ENCODE measurements at places on chromosomes 2 and 18.

GRCh38 chr2:34912084-34912483 lies 1313.0 kb upstream of the FAM98A start:
- DNase-seq, result no peak

DNA sequence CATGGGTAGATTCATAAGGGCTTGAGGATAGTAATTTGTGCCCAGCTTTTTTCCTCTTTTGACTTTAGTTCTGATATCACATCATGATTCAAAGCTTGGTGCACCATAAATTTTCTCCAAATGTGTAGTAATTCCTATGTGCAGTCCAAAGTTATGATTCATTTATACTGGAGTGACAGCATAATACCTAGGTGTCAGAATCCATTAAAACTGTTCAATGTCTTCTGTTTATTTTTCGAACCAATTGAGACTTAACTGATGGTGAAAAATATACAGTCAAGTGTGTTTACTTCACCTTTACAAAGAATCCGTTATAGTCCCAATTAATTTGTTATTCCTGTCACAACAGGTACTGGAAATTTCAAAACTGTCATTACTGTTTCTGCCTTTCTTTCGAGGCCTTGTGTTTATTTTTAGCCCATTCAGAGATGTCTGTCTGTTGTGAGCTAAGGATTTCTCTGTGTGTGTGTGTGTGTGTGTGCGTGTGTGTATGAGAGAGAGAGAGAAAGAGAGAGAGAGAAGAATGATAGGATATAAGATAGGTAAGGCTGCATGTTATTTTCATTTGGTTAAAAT lies 389.7 kb upstream of the ATP5MC3 start:
- no peak for DNase-seq

DNA sequence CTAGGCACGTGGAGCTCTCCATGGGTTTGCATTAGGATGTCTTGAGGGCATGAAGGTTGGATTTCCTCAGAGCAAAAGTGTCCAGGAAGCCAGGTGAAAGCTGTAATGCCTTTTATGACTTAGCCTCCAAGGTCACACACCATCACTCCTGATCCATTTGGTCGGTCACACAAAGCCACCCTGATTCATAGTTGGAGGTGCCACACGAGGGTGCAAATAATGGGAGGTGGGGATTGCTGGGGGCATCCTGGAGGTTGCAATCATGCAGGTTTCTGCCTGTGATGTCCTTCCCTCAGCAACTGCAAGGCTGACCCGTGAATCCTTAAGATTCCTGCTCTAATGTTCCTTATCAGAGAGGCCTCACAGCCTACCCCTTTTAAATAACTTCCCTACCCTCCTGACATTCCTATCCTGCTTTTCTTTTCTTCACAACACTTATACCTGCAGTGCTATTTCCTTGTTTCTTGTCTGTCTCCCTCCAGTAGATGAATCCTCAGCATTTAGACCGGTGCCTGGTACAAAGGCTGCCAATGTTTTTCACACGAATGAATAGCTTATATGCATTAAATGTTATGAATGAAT lies 97.1 kb downstream of the LIPG start:
- no peak for DNase-seq

DNA sequence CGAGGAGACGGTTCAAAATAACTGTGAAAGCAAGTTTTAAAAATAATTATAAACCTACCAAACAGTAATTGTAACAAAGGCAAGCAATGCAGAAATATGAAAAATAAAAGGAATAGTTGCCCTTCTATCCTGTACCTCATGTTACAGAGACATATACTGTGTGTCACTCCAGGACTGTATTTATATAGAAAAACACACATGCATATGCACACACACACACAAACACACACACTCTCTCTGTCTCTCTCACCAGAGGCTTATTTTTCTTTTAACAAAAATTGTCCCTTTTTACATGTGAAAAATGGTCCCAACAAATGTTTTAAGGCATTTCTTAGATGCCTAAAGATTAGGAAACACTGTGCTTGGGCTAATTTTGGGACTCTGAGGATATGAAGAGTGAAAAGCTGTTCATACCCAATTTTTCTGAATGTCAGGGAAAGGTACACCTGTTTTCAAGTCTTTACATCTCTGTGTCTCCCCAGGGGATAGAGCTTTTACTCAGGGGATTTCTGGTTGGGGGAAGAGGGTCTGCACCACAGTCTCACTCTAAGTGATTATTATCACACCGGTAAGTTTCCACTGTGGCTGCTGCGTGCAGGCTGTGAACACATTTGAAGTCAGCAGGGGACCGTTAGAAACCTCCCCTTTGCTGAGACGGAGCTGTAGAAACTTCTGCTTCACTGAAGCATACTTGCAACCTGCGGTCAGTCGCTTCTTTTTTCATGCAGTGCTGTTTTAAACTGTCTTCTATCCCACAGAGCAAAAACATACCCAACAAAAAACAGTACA lies 51.4 kb upstream of the SPAG16 start:
- no peak for DNase-seq

GRCh38 chr2:45220227-45220626 lies 211.0 kb upstream of the SIX2 start:
- DNase-seq, result no peak

DNA sequence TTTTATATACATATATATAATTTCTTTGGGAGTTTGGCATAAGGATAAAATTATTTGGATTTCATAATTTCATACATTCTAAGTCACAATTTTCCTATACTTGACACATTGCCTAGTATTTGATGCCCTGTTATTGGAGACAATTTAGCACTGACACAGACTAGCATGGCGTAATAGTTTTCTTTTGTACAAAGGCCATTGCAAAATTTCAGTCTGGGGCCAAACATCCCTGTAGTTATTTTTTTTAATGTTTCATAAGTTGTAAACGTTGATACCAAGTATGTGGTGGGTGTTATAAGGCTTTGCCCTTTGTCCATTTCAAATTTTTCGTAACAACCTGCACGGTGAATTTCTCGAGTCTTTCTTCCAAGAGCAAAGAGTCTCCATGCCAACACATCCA lies 95.7 kb upstream of the NRP2 start:
- DNase-seq, result no peak

DNA sequence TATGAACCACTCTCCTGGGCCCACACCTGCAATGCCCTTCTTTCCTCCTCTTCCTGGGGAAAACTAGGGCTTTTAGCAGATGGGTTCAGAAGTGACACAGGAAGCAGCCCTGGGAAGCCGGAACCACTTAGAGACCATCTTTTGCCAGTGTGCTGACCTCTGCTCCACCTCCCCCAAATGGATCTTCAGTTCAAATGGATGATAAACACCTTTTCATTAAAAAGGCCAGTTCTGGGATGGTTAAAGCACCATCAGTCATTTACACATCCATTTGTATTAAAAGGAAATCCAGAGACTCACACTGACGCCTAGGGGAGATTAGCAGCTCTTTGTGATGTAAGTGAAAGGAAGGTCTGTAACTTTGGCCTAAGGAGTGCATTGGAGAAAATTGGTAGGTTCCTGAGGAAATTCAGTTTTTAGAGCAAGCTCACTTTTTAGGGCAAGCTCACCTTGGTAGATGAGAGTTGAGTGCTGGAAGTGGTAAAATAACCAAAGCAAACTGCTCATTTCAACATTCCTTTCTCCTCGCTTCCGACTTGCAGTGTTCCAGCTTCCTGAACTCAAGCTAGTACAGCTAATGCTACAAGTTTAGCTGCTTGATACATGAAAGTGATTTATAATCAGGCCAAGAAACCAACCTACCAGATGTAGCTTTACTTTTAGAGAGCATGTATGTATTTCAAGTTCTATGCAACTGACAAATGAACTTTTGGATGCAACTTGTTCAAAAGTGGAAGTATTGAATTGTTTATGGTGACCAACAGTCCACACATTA lies 47.7 kb downstream of the ACTR2 start:
- DNase-seq, result no peak

- DNase-seq, result no peak
Observed at GRCh38 chr2:220081171-220081570, 453.7 kb downstream of the SLC4A3 start.

GRCh38 chr2:31319406-31320175 lies 85.6 kb downstream of the EHD3 start:
- DNase-seq, result peak; percentile 85

DNA sequence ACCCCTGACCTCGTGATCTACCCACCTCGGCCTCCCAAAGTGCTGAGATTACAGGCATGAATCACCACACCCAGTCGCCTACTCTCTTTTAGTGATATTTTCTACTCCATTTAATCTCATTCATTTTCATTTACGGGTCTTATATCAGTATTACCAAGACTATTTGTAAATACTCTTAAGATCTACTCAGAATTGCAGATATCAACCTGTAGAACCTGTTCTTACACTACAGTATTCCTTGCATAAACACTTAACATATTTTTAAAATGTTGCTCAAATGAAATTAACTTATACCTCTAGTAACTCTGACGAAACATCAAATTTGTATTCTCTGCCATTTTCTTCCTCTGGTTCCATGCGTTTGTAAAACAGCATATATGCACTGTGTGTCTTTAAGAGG lies 79.3 kb downstream of the C2orf74 start:
- no peak for DNase-seq

- no peak for DNase-seq
Observed at GRCh38 chr2:43169987-43170386, 56.4 kb downstream of the ZFP36L2 start.

- peak; percentile 78 for DNase-seq
Observed at GRCh38 chr2:38187541-38188011, 111.6 kb upstream of the CYP1B1 start.

- DNase-seq, result no peak
Observed at GRCh38 chr2:133599211-133599803, 31.0 kb upstream of the NCKAP5 start.

- no peak for DNase-seq
Observed at GRCh38 chr18:44678725-44679055, 2.0 kb upstream of the SETBP1 start.

DNA sequence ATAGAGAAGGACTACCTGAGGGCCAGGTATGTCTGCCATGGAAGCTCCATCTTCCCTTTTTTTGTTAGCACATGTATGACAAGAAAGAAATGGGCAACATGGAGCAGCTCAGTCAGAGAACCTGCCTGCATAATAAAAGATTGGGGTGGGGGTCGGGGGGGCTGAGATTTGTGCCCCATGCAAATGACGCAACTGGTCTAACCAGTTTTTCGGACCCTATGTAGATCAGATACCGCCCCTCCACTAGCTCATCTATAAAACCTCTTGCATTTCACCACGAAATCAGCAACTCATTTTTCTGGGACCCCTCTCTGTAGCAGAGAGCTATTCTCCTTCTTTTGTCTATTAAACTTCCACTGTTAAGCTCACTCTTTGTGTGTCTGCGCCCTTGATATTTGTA lies 657.2 kb downstream of the ERBB4 start:
- DNase-seq, result no peak

- no peak for DNase-seq
Observed at GRCh38 chr2:63651861-63652651, 63.3 kb downstream of the MDH1 start.

DNA sequence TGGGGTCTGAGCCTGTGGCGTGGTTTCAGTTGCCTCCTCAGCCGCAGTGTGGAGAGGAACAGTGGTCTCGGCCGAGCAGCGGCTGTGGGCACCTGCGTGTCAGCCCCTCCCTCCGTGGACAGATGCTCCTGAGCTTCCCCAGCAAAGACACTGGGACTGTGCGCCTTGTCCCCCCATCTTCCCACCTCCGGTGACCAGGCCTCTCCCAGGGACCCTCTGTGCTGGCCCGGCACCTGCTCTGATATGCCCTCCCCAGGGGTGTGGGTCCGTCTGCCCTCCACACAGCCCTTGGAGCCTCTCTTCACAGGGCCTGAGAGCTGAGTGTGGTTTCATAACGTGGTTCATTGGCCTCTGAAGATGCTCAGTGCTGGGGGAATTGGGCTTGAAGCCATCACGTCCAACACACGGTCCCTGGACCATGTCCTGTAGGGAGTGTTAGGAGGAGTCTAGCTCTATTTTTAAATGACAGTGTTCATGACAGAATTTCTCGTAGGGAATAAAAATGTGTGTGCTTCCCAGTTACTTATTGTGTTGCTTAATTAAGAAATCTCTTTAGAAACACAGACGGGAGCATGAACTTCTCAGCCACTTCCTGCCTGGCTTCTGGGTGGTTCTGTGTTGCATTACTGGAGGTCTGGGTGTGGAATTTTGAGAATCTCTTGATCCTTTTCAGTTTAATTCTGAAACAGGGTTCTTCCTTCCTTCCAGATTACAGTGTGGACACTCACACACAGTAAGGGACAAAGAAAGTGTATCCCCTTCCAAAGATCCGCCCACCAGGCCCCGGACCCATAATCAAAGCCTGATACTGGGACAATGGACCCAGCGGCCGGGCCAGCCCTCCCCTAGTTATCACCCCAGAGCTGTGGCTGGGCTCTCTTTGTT lies 110.7 kb downstream of the NFATC1 start:
- DNase-seq, result peak; percentile 80

GRCh38 chr2:161138429-161138828 lies 21.8 kb upstream of the TANK start:
- no peak for DNase-seq

DNA sequence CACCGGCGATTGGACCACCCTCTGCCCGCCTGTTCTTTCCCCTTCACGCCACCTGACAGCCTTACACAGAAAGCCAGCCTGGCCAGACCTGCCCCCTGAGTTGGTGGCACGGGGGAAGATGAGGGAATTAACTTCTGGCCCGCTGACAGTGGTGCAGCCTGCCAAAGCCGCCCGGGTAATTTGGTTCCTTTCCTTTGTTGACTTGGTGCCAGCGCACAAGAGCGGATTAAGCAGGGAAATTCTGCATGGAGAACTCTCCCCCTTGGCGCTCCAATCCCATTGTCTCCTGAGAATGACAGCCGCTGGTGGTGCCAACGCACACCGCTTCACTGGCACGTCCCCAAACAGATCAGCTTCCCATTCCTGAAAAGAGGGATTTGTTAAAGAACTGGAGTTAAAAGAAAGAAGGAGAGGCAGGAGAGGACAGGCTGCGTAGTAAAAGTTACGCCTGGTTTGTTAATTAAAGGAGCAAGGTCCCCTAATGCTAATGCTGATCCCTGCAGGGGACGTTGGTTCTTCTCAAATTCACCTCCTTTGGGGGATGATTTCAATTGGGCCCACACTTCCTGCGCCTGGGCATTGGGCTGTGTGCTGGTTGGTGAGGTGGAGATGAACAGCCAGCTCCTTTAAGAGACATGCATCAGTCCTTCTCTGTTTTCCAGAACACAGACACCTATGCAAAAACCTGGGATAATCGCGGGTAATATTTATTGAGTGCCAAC lies 286.8 kb downstream of the MYCN start:
- no peak for DNase-seq

GRCh38 chr18:5417342-5417741 lies 121.8 kb upstream of the ZBTB14 start:
- DNase-seq, result no peak

DNA sequence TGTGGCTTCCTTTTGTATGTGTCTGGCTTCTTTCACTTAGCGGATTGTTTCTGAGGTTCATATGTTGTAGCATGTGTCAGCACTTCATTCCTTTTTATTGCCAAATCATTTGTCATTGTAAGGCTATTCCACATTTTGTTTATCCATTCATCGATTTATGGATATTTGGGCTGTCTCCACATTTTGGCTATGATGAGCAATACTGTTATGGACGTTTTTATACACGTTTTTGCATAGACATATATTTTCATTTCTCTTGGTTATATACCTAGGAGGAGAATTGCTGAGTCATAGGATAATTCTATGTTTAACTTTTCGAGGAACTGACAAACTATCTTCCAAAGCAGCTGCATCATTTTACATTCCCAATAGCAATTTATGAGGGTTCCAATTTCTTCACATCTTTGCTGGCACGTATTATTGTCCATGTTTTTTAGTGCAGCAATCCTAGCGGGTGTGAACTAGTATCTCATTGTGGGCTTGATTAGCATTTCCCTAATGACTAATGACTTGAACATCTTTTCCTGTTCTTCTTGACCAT lies 48.1 kb upstream of the TBC1D8 start:
- no peak for DNase-seq
